ENCODE measurements at places on chromosomes 7 and 10.
A peak's percentile ranks its signal among the peaks of the same experiment; 100 is the strongest.

- no peak for DNase-seq
Observed at GRCh38 chr10:18155321-18155720, 15.1 kb downstream of the CACNB2 start.

- no peak for DNase-seq
Observed at GRCh38 chr7:2545746-2546425, 9.4 kb downstream of the BRAT1 start.

- no peak for DNase-seq
Observed at GRCh38 chr10:62075414-62075813, 173.9 kb downstream of the ARID5B start.

- no peak for DNase-seq
Observed at GRCh38 chr10:31151301-31151700, 119.6 kb upstream of the ZNF438 start.

- no peak for DNase-seq
Observed at GRCh38 chr10:5506246-5506645, 6.9 kb upstream of the CALML5 start.

- DNase-seq, result no peak
Observed at GRCh38 chr7:98729121-98729520, 112.0 kb downstream of the NPTX2 start.

DNA sequence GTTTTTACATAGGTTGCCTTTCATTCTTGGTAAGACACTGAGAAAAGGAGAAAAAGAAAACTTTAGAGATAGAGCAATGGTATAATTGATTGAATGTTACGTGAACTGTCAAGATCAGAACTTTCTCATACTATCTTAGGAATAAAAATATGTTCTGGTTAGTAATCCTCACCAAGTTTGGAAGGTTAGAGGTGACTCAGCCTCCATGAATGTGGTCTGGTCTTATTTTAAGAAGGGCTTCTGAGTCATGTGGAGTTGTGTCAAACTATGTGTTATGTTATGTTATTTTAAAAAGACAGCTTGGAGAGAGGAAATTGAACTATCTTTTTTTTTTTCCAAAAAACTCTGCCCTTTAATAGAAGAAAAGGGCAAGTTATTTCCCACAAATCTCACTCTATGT, 458.6 kb upstream of the KLF6 start:
- DNase-seq, result no peak

DNA sequence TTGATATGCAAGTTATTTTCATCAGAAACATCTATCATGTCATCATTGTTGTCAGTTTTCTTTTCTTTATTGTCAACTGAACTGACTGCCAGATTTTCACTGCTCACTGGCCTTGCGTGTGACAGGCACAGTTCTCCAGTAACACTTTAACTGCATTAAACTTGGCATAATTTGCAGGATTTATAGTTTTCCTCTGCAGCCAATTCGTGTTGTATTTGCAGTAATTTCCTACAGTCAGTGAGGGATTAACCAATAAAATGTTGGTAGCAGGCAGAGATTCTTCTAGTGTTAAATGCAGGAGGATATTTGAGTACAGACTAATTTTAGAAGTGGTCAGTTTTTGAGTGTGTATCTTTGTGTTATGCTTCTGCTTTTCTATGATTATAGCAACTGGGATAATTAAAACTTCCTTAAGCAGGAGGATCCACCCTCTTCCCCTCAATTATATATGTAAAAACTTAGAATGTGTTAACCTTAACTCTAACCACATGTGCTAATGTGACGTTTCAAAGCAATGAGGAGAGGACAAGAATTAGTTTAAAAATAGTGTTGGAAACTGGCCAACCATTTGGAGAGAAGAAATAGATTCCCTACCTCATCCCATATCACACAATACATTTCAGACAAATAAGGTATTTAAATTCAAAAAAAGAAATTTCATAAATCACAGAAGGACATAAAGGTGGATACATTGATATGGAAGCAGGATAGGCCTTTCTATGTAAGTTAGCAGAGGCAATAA, 365.5 kb upstream of the BMPER start:
- DNase-seq, result no peak

DNA sequence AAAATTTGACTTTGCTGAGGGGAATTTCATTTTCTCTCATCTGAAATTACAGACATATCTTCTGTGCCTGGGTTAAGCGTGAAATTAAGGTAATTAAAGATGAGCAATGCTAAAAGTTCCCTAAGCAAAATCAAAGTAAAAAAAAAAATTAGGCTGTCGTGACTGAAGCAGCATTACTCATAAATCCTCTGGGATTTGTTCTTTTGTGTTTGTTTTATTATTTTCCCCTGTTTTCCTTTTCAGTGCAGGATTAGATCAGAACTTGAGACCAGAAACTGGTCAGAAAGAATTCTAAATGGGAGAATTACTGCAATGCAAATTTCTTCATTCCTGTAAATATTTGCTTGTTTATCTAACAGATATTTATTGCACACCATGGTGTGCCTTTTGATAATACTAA, 141.4 kb upstream of the BET1 start:
- DNase-seq, result no peak

DNA sequence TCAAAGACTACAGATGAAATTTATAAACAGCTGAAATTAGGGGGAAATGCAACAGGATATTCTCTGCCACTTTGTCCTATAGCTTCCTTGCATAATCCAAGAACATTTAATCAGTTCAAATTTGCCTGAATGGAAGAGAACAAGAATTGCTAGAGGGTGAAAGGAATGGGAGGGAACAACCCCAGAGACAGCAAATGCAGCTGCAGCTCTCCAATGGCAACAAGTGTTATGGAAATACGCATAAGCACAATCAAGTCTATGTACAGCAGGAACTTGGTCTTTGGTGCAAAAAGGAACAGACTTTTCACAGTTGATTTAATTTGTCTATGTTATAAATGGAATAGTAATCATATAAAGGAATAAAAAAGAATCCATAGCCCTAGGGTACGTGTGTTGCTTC, 269.0 kb upstream of the ETV1 start:
- DNase-seq, result no peak

- DNase-seq, result no peak
Observed at GRCh38 chr10:118531105-118531852, 64.2 kb downstream of the PRLHR start.

- DNase-seq, result no peak
Observed at GRCh38 chr7:44291066-44291732, 34.2 kb downstream of the CAMK2B start.

GRCh38 chr10:123796736-123797135, 94.9 kb downstream of the CPXM2 start:
- DNase-seq, result no peak

- no peak for DNase-seq
Observed at GRCh38 chr7:39554583-39555165, 11.5 kb upstream of the YAE1 start.

DNA sequence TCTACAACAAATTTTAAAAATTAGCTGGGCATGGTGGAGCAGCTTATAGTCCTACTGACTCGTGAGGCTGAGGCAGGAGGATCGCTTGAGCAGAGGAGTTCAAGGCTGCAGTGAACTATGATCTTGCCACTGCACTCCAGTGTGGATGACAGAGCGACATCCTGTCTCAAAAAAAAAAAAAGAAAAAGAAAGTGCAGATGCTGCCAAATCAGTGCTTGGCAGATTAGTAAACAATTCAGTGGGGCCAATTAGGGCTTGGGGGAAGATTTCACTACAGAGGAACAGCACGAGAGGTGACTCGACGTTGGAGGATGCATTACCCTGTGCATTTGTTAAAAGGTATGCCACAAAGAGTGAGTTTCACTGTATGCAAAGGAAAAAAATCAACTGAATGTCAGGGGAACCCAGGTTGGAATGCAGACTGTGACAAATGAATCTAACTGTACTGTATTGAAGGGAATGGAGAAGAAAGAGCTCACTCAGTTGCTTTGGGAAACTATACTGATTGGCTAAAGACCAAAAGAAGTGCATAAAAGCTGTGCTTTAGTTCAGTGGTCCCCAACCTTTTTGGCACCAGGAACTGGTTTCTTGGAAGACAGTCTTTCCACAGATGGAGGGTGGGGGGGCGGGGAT, 31.6 kb downstream of the GARIN1A start:
- DNase-seq, result no peak

DNA sequence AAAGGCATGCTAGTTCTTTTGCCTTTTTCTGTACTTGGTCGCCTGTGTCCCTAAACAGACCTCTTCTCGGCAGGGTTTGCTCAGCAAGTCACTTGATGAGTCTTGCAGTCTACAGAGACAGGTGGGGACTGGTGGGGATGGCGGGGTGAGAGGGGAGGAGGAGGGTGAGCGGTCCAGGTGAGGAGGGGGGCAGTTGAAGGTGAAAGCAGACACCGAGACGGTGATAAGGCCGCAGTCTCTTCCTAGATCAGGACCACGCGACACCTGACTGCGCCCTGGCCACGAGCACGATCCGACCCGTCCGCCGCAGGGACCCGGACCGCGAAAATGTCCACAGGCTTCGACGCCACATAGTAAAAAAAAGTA, 566 bp downstream of the ASNS start:
- no peak for DNase-seq

GRCh38 chr7:107876916-107877315, 14.1 kb upstream of the DLD start:
- DNase-seq, result no peak

- no peak for DNase-seq
Observed at GRCh38 chr10:117547716-117548668, 5.4 kb downstream of the EMX2 start.

- no peak for DNase-seq
Observed at GRCh38 chr10:54853883-54854282, 52.9 kb upstream of the PCDH15 start.

DNA sequence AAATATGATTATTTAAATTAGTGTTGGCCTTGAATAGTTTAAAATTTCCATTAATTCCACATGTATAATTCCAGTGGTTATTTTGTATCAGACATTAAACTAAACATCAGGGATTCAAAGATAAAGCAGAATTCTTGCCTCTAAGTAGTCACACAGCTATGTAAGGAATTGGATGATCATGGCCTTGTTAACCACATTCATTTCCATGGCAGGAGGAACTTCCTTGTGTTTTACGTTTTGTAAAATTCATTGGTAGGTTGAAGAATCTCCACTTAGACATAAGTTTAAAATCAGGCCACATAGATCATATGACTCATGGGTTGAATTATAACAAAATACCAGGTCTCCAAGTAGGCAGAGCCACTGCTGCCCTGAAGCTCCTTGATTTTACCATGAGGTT, 289.7 kb downstream of the PLXDC2 start:
- no peak for DNase-seq

- peak; percentile 88 for DNase-seq
Observed at GRCh38 chr10:71748671-71749191, 24.6 kb downstream of the VSIR start.

GRCh38 chr10:51659344-51659743, 40.1 kb downstream of the CSTF2T start:
- no peak for DNase-seq

GRCh38 chr10:121788115-121788514, 139.7 kb downstream of the ATE1 start:
- DNase-seq, result no peak

- no peak for DNase-seq
Observed at GRCh38 chr10:123681285-123681684, 15.1 kb downstream of the GPR26 start.

GRCh38 chr7:87426160-87426559, 49.3 kb downstream of the ABCB4 start:
- no peak for DNase-seq

DNA sequence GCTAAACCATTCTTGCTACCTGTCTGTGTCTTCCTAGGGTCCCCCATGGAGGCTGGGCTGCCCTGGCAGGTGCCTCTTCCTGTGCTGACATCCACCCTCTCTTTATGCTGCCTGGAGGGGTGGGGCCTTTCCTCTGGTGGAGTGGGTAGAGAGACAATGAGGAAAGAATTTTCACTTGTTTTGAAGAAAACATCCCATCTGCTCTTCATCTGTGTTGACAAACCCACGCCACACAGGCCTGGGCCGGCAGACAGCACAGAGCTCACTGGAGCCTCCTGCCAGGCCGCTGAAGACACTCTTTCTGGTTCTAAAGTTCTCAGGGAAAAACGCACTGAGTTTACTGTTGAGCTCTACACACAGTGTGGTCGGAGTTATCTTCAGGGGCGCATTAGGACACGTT, 328.2 kb downstream of the GLRX3 start:
- DNase-seq, result no peak

DNA sequence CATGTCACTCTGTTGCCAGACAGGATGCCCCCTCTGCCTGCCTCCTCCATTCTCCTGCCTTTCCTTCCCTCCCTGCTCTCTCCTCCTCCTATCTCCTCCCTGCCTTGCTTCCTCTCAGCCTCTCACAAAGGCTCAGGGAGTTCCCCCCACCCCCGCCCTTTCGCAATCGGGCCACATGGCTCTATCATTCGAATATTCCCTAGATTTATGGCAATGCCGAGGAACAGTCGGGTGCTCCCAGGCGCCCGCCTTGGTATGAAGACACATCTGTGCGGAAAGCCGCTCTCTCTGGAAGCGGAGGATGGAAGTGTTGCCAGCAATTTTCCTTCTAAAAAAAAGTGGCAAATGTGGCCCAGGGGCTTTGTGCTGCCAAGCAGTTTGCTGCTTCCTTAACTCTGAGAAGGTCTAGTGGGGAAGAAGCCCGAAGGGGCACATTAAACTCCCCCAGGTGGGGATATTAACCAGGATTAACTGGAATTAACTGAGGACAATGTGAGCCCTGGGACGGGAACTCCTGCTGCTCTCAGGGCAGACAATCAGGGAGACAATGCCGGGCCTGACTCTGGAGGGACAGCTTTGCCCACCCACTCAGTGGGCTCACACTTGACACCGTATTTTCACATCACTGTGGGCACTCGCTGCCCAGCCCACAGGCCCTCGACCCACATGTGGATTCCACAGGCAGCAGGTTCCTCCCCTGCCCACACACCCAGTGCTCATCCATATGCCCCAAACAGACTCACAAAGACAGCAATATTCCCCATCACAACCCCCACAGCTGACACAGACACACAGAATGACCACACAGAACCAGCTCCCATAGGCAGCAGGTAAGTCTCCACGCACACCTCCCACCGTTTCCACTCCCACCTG, 88.4 kb upstream of the SMNDC1 start:
- DNase-seq, result no peak

DNA sequence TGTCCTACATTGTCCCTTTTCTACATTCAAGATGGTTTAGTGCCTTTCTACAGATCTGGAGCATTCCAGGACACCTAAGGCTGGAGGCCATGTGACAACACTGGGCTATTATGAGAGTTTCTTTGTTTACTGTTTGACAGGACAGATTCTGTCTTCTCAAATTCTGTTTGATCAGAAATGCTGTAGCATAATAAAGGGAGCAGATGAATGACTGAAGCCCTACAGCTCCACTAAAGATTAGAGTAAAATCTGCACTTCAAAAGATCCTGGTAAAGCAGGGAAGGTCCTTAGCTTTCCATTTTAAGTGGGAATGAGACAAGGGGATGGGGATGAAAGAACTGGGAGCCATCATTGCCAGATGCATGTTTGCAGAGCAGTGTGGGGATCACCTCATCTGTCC, 38.4 kb downstream of the TMEM229A start:
- no peak for DNase-seq

GRCh38 chr10:7135188-7135587, 275.6 kb downstream of the SFMBT2 start:
- DNase-seq, result no peak

- DNase-seq, result no peak
Observed at GRCh38 chr7:158502068-158502750, 85.4 kb downstream of the PTPRN2 start.

- DNase-seq, result no peak
Observed at GRCh38 chr7:20198260-20198659, 18.9 kb downstream of the MACC1 start.

Data from CD4-positive, alpha-beta T cell treated with Interleukin-17A for 1 hour (primary cell).